OCI-LY7 (cell line): ENCODE measurements at places on chromosomes 5 and 9. TPM values are rescaled to one million over a fixed set of nuclear protein-coding genes. Genes with fewer than 3 reads are reported as not detected.

The TLX3 gene
- not detected in 2 replicates for total RNA-seq

DNA sequence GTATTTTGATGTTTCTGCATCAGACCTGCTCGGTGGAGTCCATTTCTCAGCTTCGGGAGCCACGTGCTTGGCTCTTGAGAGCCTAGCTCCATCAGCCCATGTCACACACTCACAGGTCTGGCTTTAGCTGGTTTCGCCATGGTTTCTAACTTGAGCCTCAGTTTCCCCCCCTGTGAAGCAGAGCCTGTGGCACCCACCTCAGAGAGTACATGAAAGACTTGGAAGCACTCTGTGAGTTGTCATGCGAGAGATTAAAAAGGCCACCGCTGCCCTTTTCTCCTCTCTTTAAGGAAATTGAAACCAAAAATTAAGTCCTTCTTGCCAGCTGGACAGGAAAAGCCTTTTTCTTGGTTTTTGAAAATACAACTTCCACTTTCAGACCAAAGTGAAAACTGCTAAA is 8.8 kb downstream of the TENT4A start:
- peak; percentile 52 for DNase-seq

DNA sequence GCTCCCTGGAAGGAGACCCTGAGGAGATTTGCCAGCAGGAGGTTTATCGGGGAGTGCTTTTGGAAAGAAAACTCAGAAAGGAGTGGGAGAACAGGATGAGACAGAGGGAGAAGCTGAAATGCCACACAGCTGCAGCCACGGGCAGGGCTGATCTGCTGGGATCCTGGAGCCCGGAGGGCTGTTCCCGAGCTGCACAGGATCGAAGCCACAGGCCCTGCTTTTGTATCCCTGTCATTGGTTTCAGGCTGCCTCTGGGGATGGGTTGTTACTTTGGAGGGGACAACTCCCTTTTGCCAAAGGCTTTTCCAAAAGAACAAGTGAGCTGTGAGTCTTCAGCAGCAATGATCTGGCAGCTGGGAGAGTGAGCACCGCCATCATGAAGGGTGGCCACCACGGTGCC is 152.5 kb upstream of the PTCH1 start:
- DNase-seq, result no peak

DNA sequence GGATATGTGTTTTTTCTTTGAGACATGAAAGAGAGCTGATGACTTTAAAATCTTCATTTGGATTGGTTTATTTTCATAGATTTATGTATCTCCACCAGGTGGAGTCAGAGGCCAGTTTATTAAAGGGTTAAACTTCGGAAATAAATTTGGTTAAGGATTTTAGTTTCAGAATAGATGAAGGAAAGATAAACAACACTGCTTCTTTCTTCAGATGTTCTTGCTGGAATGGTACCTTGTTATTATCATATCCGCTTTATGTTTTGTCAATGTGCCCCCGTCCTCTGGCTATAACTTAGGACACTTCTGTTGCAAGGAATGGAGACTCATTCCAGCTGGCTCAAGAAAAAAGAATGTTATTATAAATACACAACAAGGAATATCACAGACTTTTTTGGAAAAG is 81.2 kb downstream of the ALDH1A1 start:
- no peak for DNase-seq

DNA sequence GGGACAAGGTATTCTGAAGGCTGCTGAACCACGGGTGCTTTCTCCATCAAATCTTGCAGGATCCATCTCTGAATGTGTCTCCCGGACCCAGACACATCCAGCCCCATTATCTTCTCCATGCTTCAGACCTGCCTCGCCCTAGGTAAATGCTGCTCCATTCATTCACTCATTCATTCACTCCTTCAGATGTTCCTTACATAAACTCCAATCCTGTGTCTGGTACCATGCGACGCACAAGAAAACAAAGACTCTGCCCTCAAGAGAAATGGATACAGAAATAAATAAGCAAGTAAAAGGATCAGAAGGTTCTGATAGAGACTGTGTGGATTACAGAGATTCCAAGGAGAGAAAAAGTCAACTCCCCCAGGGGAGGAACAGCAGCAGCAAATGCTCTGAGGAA is 7.9 kb upstream of the PSMB7 start:
- no peak for DNase-seq
